ENCODE measurements at places on chromosomes 6 and 20. TPM values are rescaled to one million over a fixed set of nuclear protein-coding genes. Genes with fewer than 3 reads are reported as not detected.

DNA sequence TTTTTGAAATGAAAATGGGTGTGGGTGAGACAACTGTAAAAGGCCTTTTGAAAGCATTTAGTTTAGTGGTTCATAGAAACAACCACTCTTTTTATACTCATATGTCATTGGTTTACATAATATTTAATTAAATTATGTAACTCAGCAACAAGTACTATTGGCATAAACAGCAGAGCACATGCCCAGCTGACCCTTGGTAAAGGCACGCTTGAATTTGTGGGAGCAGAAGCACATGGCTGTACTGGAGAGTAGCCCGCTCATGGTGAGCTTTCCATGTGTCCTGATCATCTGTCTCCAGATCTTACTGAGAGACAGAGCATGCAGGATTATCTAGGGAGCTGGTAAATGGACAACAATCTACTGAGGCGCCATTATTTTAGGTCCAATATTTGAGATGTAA, 17.1 kb upstream of the KLHL31 start:
- DNase-seq = no peak

DNA sequence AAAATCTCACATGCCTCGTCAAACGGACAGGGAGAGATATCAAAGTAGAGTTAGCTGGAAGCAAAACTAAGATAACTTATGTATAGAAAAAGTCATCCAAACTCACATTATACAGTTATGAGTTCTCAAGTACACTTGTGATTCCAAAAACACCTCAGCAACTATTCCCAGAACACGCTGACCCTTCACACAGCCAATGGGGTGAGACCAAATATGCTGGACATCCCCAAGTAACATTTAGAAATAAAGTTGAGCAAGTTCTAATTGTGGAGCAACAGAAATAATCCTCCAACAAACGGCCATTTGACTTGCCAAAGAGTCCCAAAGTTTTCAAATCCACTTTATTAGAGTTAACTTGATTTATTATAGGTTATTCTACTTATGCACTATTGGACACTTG, 52.4 kb downstream of the LY86 start:
- no peak for DNase-seq

GRCh38 chr20:62962221-62962879, 9.8 kb downstream of the SLC17A9 start:
- no peak for DNase-seq

DNA sequence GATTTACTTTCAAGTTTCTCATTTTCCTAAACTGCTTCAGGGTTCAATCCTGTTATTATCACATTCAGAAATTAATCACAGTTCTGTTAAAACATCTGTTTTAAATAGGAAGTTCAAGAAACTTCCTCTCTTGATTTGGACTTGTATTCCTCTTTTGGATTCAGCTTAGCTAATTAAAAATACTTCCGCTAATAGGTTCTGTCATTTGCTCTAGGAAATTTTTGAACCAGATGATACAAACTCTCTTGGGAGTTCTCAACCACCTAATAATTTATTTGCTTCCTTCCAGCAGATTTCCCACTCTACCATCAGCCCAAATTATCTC, 15.9 kb upstream of the TMEM30A start:
- DNase-seq = no peak

- no peak for DNase-seq
Measured at GRCh38 chr6:139982652-139983295, 608.3 kb upstream of the CITED2 start.

DNA sequence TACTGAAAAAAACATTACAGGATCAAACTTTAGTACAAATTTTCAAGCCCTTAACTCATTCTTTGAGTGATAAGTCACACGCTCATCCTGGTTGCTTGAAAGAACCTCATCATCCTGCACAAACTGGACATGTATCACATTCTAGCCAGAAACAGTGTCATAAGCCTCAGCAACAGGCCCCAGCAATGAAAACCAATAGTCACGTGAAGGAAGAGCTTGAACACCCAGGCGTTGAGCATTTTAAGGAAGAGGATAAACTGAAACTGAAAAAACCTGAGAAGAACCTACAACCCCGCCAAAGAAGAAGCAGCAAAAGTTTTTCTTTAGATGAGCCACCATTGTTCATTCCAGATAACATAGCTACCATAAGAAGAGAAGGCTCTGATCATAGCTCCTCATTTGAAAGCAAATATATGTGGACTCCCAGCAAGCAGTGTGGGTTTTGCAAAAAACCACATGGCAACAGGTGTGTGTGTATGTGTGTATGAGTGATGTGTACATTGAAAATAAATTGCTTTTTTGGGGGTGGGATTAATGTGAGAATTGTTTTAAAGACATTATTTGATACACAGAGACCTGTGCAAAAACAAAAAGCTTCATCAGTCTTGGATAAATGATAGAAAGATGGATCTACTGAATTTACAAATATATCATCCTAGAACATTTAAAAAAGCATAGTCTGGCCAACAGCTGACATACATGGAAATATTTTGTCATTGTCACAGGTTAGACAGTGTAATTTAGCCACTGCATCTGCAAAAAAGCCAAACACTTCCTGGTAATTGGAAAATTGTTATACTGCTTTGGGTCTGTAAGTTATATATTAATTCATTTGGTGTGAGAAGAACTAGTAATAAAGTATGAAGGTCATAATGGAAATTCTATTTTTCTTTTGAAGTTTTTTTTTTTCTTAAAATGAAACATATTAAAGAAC, 50.1 kb downstream of the PHF3 start:
- DNase-seq = no peak

- DNase-seq = no peak
Measured at GRCh38 chr6:44696686-44697085, 309.2 kb downstream of the CDC5L start.

GRCh38 chr20:2252419-2252997, 43.3 kb upstream of the TGM3 start:
- no peak for DNase-seq

- no peak for DNase-seq
Measured at GRCh38 chr6:18506382-18507017, 119.3 kb downstream of the RNF144B start.

DNA sequence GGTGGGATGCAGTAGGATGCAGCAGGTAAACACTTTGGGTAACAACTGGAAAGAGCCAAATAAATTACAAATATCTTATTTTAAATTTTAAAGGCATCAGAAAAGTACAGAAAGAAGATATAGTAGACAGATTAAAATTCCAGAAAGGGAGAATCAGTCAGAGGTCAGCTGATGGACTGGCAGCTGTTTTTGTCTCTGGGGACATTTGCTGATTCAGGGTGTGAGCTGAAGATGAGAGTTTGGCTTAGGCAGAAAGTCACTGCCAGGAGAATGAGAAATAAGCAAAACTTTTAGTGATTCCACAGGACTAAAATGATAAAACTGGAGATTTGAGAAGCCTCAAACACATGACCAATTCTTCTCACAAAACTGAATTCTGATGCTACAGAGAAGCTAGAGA, 39.5 kb downstream of the AHI1 start:
- DNase-seq = no peak

- DNase-seq = no peak
Measured at GRCh38 chr6:15036690-15037245, 209.1 kb upstream of the JARID2 start.

DNA sequence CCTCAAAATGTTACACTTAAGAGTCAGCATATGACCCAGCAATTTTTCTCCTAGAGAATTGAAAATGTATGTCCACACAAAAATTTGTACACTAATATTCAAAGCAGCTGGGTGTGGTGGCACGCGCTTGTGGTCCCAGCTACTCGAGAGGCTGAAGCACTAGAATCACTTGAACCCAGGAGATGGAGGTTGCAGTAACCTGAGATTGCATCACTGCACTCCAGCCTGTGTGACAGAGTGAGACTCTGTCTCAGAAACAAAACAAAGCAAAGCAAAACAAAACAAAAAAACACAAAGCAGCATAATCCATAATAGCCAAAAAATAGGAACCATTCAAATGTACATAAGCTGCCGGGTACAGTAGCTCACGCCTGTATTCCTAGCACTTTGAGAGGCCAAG, 1.6 kb upstream of the RPF2 start:
- no peak for DNase-seq

- no peak for DNase-seq
Measured at GRCh38 chr6:12249541-12250382, 40.4 kb upstream of the EDN1 start.

GRCh38 chr6:106456756-106457155, 96.2 kb downstream of the CRYBG1 start:
- DNase-seq = no peak

- no peak for DNase-seq
Measured at GRCh38 chr6:141244366-141244765, 888.4 kb upstream of the GJE1 start.

DNA sequence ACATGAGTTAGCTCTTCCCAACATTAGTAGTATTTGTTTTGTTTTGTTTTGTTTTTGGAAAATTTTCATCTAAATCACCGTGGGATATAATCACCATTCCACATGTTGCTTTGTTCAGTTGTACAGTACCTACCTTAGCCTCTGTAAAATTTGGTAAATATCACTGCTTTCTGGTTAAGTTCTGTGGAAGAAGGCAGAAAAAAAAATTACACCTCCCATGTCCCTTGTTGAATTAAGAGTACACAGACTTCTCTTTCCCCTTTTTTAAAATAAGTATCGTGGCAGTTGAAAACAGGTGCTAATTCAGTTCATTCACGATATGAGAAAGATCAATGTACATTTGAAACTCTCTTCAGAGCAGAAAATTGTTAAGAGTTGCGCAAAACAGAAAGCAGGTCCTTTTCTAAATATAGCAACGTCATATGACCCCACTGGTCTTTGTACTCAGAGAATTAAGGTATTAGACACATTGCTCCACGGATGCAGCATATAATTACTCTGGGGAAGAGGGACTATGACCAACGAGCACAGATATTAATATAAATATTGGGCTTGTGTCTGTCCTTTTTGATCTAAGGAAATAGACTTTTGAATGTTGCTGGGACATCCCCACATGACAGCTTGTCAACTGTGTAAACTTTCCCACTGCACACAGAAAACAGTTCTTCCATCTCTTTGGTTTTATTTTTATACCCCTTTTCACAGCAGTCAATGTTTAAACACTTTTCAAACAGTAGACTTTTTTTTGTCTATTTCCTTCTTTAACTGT, 58.6 kb upstream of the ZNF217 start:
- DNase-seq = no peak

DNA sequence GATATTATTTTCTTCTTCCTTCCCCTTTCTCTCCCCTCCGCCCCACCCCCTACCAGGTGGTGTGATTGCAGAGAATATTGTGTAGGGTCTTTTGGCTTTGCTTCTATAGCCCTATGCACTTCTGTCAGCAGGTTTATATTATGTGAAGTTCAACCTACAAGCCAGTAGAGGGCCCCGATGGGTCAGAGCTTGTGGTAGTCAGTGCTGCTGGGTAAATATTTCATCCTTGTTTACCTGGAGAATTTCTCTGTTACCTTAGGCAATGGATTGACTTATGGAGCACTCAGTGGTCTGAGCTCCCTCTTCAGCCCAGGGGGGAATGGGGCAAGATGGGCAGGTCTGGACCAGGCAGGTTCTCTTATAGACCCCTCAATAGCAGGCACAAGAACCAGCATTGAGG, 720.9 kb downstream of the GRIK2 start:
- DNase-seq = no peak

DNA sequence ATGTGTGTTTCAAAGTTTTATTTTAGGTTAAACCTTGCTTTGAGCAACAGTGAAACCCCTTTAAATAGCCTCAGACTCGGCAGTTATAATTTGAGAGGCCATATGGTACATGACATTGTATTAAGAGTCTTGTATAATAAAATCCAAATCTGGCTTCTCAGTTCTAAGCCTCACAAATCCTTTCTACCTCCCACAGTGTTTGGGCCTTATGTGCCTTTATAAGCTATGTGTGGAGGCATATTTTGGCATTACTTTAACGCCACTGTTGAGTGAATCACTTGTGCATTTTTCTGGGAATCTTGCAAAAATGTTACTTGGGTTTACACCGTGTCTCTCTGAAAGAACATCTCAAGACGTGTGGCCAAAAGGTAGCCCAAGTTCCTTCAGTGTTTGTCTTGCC, 152.4 kb downstream of the COL9A1 start:
- DNase-seq = no peak

- DNase-seq = no peak
Measured at GRCh38 chr6:37584654-37585522, 85.2 kb upstream of the CCDC167 start.

DNA sequence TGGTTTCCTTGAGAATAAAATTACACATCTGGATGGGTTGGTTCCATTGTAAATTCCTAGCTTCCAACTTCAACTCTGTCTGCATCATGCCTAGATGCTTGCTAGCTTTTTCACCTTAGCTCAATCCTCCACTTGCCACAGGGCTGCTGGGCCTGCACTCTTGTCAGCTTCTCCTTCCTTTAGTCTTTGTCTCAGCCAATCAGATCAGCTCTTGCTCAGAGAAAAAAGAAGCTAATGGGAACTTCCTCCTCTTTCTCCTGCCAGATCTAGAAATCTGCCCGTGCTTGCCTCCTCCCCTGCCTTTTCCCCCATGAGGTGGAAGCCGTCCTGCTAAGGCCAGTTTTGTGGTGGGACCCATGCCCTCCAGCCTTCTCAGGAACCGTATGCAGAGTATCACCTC, 18.5 kb downstream of the RAE1 start:
- no peak for DNase-seq

DNA sequence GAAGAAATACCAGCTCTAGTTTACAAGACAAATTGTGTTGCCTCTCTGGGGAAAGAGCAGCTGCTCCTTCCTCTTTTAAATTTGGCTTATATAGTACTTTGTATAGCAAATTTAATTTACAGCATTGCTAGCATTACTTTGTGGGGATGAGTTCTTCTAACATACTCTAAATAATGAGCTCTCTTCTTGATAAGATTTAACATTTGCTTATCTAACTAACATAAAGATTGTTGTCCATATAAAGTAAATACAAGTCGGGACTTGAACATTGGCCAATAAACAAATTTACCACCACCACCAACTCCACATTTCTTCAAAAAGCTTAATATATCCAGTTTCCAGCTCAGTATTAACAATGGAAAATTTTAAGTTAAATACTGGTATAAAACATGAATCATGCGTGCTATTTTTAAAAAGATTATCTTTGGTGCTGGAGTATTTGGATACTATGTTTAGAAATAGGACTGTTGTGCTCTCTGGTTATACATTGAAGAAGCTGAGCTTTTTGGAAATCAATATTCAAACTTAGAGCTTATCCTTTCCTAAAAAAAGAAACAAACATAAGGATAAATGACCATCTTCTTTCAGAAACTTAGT, 1146.9 kb upstream of the GJE1 start:
- no peak for DNase-seq

- no peak for DNase-seq
Measured at GRCh38 chr20:58583586-58583985, 67.5 kb upstream of the STX16 start.

GRCh38 chr20:19253916-19254820, 41.7 kb downstream of the SLC24A3 start:
- DNase-seq = no peak

The EDN1 gene
- total RNA-seq = 6.5 TPM

The DPPA5 gene
- not detected for total RNA-seq

The NNAT gene
- total RNA-seq = not detected

The MCCD1 gene
- total RNA-seq = not detected

The SCUBE3 gene
- total RNA-seq = 75.6 TPM

The GABRR2 gene
- total RNA-seq = 2.0 TPM

The TM9SF4 gene
- total RNA-seq = 33.4 TPM

The SLC24A3 gene
- total RNA-seq = 31.4 TPM

The SLC22A23 gene
- 5.1 TPM for total RNA-seq

The HEY2 gene
- total RNA-seq = 26.5 TPM

All from thoracic aorta (tissue), 2 donors.